ENCODE measurements at places on chromosomes 6 and 20. TPM values are rescaled to one million over a fixed set of nuclear protein-coding genes. Genes with fewer than 3 reads are reported as not detected.

TRERF1 gene
- 1.4 TPM for total RNA-seq

BHLHE23 gene
- total RNA-seq, result not detected

SLCO4A1 gene
- total RNA-seq, result 49.7 TPM

OR2H1 gene
- not detected for total RNA-seq

HSPA1L gene
- 1.1 TPM for total RNA-seq

TNF gene
- 18.6 TPM for total RNA-seq

LAMA2 gene
- total RNA-seq, result 1.1 TPM

ZNFX1 gene
- total RNA-seq, result 32.7 TPM

PDYN gene
- not detected for total RNA-seq
